Uterus (tissue), 4 donors: ENCODE measurements at places on chromosomes 6 and 20.
A peak's percentile ranks its signal among the peaks of the same experiment; 100 is the strongest.

DNA sequence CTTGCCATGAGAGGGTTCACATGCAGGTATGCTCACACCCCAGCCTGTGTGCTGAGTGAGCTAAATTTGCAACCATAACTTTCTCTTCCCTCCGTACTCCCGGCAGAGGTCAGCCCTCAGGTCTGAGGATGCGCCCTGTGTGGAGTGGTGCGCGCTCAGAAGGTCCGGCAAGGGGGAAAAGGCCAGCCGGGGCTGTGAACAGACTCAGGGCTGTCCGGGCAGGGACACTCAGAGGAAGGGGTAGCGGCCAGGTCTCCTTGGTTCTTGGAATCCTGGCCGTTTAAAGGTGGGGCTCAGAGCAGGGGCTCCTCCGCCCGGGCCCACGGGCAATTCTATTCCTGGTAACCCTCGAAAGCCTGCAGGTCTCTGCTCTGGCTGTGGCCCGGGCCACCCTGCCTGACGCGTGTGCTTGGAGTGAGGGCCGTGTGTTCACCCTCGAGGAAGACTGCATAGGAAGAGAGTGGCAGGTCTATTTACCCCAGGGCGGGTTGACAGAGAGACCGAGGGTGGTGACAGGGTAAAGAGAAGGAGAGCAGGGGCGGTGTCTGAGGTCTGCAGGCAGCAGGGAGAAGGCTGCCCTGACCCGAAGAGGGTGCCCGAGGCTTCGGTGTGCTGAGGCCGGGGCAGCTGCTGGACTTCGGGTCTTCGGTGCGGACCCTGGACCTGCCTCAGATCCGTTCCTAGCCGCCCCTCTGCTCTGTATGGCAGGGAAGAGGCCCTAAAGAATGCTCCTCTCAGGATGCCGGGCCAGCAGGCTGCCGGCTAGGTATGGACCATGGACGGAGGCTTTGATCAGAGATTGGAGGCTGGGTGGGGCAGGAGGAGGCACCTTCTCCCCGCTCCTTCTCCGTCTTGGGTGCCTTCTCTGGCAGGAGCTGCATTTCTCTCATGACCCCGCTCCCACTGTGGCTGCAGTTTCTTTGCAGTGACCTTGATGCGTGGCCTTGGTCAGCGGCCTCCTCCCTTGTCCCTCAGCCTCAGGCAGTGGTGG is 131.1 kb upstream of the ARMC2 start:
- DNase-seq: no peak

GRCh38 chr6:151661509-151661908 is 146.0 kb upstream of the ESR1 start:
- no peak for DNase-seq

- no peak for DNase-seq
These were observed 2.1 kb upstream of the ERGIC3 start for GRCh38 chr20:35539756-35540212.

DNA sequence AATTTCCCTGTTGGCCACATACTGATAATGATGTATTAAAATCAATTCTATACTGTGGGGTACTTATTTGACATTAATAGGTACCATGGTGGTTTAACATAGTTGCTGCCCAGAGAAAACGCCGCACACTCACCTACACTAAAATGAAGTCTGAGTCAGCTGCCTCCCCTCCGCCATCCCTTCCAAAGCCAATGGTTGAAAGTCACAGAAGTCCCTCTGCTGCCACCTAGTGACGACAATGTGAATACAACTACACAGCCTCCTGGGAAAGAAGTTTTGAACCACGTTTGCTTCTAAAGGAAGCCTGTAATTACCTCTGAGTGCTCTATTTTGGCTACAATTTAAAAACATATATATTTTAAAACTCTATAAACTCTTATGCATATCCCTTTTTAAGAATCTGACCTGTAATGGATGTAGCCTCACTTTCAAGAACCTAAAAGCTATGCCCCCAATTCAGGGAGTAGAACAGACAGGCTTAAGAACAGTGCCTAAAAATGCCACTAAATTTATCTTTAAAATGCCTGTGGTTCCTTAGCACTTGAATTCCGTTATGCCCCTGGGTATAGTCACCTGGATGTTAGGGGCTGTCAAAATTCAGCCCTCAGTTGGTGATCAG is 20.6 kb upstream of the ECI2 start:
- peak; percentile 71 for DNase-seq

- no peak for DNase-seq
These were observed 171.1 kb downstream of the MCHR2 start for GRCh38 chr6:99822741-99823512.

- DNase-seq: no peak
These were observed 19.5 kb downstream of the PANK2 start for GRCh38 chr20:3908667-3909066.

DNA sequence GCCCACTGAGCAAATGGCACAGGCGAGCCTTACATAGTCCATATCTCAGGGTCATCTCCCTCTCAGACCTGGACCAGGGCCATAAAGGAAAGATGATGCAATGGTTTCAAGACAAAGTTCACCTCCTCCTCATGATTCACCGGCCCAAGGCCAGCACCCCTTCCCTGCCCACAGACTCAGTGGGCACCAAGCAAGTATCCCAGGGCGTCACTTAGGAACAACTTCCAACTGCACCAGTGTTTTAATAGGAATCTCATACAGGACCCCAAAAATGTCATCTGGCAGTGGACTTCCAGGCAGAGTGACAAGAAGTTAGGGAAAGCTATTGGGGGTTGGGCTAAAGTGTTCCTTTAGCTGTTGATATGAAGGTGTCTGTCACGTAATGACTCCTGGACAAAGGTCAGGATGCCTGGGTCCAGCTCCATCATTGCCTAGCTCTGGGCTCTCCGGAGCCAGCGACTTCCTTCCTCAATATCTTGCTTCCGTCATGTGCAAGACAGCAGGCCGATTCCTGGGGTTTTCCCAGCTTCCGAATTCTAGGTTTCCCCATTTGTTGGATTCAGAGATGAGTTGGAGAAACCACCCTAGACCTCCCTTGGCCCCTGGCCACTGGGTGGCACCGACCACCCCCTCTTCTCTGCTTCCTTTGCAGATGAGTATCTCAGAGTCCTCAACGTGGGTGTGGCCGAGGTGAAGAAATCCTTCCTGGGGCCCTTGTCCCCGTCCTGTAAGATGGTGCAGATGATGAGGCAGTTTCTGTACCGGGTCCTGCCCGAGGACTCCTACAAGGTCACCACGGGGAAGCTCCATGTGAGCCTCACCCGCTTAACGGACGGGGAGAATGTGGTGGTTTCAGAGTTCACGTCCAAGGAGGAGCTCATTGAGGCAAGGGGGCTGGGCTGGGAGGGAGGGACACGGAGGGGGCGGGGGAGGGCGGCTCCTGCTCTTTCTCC is 21.1 kb downstream of the PNPLA1 start:
- DNase-seq: no peak

GRCh38 chr20:17987988-17988387 is 19.2 kb downstream of the MGME1 start:
- DNase-seq: no peak

DNA sequence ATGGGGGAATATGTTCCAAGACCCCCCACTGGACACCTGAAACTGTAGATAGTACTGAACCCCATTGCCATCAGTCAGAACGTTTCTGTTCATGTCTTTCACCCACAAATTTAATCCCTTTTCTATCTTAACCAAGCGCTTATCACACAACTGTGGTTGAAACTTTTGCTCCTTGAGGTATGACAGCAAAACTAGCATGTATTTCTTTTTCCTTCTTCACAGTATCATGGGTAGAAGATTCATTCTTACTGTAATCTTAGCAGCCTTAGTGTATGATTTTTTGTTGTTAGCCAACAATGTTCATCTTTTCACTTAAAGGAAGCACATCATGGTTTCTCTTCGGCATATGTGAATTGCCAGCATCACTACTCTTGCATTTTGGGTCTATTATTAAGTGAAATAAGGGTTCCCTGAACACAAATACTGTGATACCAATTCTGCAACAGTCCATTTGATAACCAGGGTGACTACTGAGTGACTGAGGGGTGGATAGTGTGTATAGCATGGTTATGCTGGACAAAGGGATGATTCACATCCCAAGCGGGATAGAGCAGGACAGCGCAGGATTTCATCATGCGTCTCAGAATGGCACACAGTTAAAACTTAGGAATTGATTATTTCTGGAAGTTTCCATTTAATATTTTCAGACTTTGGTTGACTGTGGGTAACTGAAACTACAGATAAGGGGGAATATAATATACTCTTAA is 41.8 kb downstream of the KCNS1 start:
- DNase-seq: no peak

GRCh38 chr6:10478187-10479040 is 42.7 kb upstream of the GCNT2 start:
- DNase-seq: no peak

DNA sequence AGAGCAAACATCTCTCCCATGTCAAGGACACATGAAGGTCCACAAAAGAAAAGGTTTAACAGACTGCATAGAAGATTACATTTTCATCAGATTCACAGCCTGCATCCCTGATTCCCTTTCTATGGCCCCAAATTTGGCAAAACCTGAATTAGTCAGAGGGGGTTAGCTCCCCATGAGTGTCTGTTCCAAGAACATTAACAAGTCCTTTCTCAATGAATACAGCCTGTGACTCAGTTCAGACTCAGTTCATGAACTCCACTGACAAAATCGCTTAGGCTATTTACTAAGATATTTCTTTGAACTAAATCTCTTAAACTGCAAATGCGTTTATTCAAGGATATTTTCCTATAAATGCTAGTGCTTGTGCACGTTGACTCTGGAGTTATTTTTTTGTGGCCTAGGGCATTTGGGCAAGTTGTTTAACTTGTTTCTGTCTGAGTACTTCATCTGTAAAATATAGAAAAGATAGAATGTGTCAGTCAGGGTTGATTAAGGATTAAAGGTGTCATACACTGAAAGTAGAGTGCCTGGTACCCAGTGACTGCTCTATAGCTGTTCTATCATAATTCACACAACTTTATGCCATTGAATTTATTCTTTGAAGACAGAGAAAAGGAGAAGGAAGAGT is 422.6 kb downstream of the HTR1B start:
- no peak for DNase-seq

DNA sequence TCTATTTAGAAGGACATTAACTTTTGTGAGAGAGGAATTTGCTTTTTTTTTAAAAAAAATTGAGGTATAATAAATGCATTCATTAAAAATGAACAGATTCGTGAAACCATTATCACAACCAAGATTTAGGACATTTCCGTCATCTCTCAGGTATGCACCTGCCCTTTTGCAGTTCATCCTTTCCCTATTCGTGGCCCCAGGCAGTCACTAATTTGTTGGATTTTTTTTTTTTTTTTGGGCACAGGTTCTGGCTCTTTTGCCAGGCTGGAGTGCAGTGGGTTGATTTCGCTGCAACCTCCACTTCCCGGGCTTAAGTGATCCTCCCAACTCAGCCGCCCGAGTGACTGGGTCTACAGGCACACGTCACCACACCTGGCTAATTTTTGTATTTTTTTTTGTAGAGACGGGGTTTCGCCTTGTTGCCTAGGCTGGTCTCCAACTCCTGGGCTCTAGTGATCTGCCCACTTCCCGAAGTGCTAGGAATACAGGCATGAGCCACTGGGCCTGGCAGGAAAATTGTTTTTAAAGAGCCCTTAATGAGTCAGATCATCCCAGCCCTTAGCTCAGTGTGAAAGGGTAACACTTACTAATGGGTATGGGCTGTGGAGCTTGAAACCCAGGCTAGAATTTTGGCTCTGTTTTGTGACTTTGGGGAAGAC is 9.2 kb downstream of the PHF3 start:
- DNase-seq: no peak

GRCh38 chr6:36052097-36052496 is 24.5 kb downstream of the MAPK14 start:
- no peak for DNase-seq

GRCh38 chr6:93749191-93749590 is 329.8 kb upstream of the EPHA7 start:
- DNase-seq: no peak
